Parietal lobe (tissue), 2 donors: ENCODE measurements at places on chromosomes 12 and 14. TPM values are rescaled to one million over a fixed set of nuclear protein-coding genes. Genes with fewer than 3 reads are reported as not detected.

The TRIM9 gene
- total RNA-seq: 107 TPM

The ARHGAP5 gene
- 300 TPM for total RNA-seq

The TMEM229B gene
- total RNA-seq: 19.1 TPM

The CCDC196 gene
- total RNA-seq: not detected

The CLEC7A gene
- total RNA-seq: 0.31 TPM

The ZC2HC1C gene
- total RNA-seq: 2.8 TPM

The SLCO1B3 gene
- total RNA-seq: not detected

The AGAP2 gene
- total RNA-seq: 40.7 TPM

The KLRC2 gene
- total RNA-seq: 0.31 TPM

The FAM222A gene
- total RNA-seq: 5.9 TPM

The RERG gene
- total RNA-seq: 3.1 TPM

The RPL36AL gene
- total RNA-seq: 102 TPM
